ENCODE measurements at places on chromosomes 3 and 15.

DNA sequence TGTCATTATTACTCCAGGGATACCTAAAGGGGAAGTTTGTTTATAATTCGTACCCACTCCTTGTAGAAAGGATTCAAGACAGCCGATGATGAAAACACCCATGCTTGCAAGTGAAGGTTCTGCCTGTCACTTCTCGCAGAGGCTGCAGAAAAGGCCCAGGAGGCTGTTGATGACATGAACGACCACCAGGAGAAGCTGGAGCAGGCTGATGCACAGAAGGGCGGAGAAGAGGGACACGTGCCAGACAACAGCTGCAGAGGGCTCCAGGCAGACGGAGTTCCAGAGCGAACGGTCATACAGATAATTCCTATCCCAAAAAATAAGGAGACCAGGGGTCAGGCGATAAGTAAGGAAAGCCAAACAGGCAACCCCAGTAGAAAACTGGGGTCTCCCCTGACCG is 5.7 kb upstream of the DYNLT2B start:
- DNase-seq: no peak

GRCh38 chr3:136277115-136277514 is 27.0 kb downstream of the PCCB start:
- DNase-seq: no peak

DNA sequence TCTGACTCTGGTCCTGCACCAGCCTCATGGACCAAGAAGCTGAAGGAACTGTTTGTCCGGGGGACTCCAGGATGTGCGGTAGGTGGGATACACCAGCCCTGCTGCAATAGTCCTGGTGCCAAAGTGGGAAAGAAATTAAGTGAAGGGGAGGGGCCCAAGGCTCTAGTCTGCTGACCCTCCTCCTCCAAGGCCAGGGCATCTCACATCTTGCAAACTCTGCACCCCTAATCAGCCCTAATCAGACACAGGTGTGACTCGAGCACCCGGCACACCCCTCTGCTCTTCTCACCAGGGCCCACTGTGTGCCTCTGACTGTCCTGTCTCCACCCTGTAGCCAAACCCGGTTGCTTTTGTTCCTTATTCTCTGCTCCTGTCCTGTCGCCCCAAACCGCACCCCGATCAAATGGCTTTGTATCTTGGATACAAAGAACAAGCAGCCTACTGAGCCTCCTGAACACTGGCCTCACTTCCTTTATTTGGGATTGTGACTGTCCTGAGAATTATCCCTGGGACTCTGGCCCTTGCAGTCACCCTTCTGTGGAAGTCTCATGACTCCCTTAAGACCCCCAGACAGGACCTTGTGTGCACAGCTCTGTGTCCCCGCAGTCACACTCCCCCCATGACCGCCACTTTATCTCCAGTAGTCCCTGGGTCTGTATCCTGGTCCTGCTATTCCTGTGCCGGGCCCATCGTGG is 26.7 kb upstream of the SLC41A3 start:
- no peak for DNase-seq

DNA sequence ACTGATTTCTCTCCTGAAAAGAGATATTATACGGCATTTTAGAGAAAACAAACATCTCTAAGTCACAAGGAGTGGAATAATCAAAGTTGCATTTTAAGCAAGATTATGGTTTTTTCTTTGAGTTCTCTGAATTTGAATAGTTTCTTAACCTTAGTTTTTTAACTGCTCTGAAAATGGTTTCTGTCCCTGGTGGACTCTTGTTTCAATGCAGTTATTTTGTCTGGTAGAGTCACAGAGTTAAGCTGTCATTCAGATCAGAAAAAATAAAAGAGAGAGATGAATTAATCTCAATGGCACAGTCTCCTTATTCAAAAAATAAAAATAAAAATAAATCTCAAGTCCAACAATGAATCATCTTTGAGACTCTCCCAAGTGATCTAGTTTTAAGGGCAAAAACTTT is 19.0 kb downstream of the AGTR1 start:
- DNase-seq: no peak

DNA sequence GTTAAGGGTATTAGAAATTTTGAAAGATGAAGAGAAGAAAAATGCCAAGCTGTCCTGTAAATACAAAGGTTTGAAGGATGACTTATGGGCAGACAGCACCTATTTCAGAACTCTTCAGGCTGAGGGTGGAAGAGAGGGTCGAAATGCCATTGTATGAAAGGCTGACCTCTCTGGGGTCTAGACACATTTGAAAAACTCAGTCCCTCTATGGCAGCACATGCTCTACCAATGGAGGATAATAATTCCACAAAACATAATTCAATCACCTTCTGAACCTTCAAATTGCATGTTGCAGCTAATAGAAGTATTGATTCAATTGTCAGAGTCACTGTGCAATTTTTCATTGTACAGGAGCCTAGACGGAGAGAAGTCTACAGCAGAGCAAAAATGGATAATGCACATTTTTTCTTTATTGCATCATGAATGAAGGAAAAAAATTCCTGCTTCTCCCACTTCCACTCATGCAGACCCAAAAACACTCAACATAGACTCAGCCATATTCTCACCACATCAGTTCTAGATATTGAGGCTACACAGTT is 569.1 kb downstream of the TBL1XR1 start:
- no peak for DNase-seq

- no peak for DNase-seq
Observed at GRCh38 chr15:36251450-36251849, 328.0 kb upstream of the CDIN1 start.

DNA sequence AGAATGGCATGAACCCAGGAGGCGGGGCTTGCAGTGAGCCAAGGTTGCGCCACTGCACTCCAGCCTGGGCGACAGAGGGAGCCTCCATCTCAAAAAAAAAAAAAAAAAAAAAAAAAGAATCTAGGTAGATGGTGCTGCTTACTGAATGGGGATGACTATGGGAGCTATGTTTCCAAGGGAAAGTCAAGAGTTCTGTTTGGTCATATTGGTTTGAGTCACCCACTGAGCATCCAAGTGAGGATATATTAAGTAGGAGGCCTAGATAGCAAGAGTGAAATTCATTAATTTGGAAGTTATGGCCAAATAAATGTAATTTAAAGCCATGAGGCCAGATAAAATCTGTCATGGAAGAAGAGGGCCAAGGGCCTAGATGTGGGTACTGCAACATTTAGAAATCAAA is 9.0 kb upstream of the UACA start:
- no peak for DNase-seq

DNA sequence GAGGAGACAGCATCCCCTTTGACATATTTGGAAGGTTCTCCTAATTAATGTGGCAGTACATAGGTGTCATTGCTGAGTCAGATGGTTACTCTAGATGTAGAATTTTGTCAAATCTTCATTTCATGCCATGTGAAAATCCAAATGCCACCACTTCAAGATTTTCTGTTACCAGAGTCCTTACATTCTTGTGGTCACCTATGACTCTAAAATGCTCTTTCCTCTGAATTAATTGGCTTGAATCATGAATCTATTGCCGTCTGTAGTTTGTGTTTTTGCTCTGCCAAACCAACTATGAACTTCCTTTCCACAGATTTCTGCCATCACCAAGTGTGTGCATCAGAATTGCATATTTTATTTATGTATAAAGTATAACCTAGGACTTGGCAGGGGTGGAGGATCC is 269.4 kb upstream of the ZPLD1 start:
- DNase-seq: no peak

DNA sequence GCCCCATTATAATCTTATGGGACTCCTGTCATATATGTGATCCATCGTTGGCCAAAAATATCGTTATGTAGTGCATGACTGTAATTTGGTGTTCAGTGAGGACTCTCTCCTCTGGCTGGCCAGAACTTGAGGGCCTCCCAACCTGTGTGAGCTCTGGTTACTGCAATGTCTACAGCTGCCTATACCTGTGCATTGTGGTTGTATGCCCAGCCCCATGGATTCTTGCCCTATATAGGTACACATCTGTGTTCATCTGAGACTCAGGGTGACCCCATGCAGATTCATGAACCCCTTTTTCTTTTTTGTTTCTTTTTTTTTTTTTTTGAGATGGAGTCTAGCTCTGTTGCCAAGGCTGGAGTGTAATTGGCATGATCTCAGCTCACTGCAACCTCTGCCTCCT is 32.6 kb upstream of the KLF13 start:
- no peak for DNase-seq

- DNase-seq: no peak
Observed at GRCh38 chr3:37646865-37647264, 214.8 kb upstream of the CTDSPL start.

- DNase-seq: no peak
Observed at GRCh38 chr15:36344887-36345286, 234.5 kb upstream of the CDIN1 start.

DNA sequence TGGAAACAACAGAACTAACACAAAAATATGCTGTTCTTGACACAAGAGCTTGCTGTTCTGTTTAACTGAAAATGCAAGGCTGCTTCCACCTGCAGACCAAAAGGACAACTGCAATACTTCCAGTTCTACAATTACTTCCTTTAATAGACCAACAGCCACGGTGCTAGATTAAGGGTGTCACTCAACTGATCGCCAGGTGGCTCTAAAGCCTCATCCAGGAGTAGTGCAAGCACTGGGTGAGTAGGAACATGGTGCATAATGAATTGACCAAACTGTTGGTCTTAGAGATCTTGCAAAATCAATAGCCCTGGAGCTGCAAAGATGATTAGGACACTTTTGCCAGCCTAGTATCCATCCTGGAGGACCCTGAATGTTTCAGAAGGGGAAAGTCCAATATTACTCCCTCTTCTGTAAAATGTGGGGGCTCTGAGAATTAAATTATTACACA is 3.6 kb upstream of the CLDN16 start:
- DNase-seq: no peak
